ELR (cell line): ENCODE measurements at places on chromosomes 11 and 22.
A peak's percentile ranks its signal among the peaks of the same experiment; 100 is the strongest.

- no peak for DNase-seq
Measured at GRCh38 chr11:79461666-79462645, 21.1 kb upstream of the TENM4 start.

GRCh38 chr11:85685820-85686459 lies at the start of gene CCDC89:
Gene CCDC89, minus strand, starts transcription at chr11:85686195. Its CDS starts 65 bp downstream, at chr11:85686130.
- DNase-seq, result no peak

- peak; percentile 76 for DNase-seq
Measured at GRCh38 chr11:15159085-15159484, 44.4 kb downstream of the INSC start.

- no peak for DNase-seq
Measured at GRCh38 chr22:49969751-49970527, 9.4 kb downstream of the PIM3 start.

GRCh38 chr11:26778000-26778757 lies 56.3 kb upstream of the SLC5A12 start:
- peak; percentile 39 for DNase-seq
